ENCODE measurements at places on chromosomes 12 and 14.
A peak's percentile ranks its signal among the peaks of the same experiment; 100 is the strongest.

DNA sequence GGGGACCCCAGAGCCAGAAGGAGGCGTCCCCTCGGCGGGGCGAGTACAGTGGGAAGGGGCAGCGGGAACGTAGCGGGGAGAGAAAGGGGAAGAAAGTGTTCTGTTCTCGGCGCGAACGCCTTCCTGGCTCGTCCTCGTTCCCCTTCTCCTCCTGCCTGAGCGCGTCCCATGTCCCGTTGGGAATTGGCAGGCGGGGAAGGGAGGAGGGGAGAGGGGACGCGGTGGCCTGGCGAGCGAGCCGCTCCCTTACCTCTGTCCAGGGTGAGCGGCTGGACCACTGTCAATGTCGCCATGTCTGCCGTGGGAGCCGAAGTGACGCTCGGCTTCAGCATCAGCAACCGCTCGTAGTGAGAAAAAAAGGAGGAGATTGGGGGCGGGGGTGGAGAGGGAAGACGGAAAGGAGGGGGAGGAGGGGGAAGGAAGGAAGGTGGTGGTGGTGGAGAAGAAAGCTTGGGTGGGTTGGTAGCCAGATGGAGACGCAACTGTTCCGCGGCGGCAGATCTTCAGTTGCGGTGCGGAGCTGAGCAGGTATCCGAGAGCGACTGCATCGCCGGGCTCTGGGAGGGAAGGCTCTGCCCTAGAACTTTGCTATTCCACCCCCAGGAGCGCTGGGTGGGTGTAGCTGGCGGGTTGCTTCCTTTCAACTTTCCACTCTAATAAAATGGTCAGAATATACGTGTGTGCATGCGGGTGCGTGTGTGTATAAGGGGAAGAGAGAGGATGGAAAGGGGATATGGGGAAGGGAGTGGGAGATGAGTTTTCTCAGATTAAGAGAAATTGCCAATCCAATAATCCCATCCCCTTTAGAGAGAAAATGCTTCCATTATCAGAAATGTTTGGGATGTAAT, at the start of gene LIN7A:
Gene LIN7A (minus strand): TSS at position 544 of the 848 bp plus-strand sequence. CDS start 212 bp downstream, at position 332.
- no peak for DNase-seq

GRCh38 chr12:97680751-97681150, 218.1 kb downstream of the RMST start:
- no peak for DNase-seq

DNA sequence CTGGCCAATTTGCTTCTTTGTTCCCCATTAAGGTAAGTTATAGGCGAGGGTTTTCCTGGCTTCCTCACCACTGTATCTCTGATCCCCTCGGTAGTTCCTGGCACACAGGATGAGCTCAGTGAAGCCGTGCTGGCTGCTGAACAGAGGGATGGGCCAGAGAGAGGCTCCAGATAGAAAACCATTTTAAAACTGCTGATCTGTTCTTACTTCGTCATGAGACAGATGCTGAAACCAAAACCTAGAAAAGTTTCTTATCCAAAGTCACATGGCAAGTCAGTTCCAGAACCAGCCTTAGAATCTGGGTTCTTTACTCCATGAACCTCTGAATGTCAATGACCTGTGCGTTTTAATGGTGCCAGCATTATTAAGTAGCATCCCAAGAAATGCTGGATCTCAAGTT, 76.3 kb upstream of the RIN3 start:
- DNase-seq, result no peak

GRCh38 chr12:61011767-61012423, 1248.3 kb upstream of the USP15 start:
- DNase-seq, result no peak

DNA sequence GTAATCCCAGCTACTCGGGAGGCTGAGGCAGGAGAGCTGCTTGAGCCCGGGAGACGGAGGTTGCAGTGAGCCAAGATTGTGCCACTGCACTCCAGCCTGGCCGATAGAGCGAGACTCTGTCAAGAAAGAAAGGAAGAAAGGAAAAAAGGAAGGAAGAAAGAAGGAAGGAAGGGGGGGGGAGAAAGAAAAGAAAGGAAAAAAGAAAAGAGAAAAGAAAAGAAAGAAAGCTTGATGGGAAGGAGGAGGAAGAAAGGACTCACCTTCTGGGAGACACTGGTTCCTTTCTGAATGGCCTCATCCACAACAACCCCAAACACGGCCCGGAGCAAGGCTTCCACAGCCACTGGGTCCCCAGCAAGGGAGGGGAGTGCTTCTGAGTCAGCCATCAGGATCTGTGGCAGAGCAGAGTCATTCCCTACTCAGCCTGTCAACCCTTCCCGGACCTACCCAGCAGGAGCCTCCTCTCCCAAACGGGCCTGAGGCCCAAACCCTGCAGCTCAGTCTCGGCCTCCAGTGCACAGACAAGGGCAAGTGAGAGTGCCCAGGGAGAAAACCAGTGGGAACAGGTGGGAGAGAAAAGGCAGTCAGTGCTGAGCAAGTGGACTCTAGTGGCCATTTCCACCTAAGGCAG, 7.3 kb upstream of the ZNF740 start:
- no peak for DNase-seq

GRCh38 chr12:94026596-94026995, 121.8 kb upstream of the PLXNC1 start:
- no peak for DNase-seq

GRCh38 chr14:55441286-55441685, 870 bp upstream of the TBPL2 start:
- DNase-seq, result no peak

- DNase-seq, result no peak
Observed at GRCh38 chr14:36096090-36096489, 80.4 kb downstream of the PTCSC3 start.

- DNase-seq, result no peak
Observed at GRCh38 chr14:22634233-22634900, 9.8 kb downstream of the OR6J1 start.

DNA sequence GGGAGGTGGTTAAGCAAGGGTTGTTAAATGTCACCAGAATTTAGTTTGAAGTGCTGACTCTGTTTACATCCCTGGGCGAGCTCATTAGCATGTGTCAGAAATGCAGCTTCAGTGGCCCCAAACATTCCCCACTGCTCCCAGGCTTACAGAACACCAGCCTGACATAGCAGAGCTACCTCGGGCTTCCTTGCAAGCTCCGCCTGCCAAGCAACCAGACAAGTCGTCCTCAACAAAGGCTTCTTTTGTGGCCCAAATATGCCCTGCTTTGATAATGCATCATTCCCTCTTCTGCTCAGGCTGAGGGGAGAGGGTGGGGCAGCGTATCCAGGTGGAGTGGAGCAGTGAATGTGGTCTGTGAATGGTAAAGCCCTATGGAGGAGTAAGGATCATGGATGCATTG, 28.0 kb downstream of the ERH start:
- no peak for DNase-seq

DNA sequence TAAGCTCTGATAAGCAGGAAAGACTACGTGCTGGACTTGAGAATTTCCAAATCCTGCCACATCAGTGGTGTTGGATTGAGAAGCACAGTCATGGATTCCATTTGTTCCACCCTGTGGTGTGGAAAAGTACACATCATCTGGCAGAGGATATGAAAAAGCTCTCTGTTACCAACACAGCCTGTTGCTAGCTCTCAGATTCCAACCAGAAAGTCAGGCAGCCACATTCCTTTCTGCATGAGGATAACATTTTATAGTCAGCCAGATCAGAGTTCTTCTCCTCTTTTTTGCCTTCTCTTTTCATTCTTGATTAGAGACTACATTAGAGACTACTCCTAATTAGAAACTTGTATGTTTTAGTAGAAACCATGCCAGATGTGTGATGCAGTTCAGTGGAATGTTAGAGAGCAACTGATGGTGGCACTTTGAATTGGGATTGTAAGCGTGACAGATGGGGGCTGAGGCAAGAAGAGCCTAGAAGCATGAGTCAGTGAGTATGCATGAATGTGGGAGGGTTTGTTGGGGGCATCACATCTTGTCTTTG, 61.2 kb upstream of the STXBP6 start:
- no peak for DNase-seq

DNA sequence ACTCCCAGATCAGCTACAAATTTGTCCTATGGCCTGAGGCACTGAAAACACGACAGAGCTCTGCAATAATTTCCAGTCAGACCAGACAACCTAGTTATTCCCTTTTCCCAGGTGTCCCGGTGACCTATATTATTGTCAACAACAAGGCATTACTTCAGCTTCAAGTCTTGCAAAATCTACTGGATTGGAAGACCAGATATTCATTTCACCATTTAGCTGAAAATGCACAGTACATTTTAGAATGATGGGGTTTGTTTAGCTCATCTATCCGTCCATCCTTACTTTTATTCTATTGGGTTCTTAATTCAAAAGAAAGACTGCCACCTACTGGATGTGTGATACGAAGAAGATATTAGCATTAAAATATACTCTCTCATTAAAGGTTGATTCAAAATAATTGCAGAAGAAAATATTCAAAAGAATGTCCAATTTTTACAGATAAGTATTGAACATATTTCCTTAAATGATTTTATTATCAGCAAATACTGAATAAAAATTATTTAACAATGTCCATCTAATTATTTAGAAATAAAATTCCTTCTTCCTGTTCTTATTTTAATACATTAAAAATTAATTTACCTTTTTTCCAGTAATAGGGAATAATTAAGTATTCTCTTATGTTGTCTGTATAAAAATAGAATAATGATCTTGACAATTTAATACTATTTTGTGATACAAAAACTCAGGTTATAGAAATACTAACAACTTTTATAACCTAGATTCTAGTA, 244.9 kb upstream of the LRIG3 start:
- DNase-seq, result peak; percentile 72

DNA sequence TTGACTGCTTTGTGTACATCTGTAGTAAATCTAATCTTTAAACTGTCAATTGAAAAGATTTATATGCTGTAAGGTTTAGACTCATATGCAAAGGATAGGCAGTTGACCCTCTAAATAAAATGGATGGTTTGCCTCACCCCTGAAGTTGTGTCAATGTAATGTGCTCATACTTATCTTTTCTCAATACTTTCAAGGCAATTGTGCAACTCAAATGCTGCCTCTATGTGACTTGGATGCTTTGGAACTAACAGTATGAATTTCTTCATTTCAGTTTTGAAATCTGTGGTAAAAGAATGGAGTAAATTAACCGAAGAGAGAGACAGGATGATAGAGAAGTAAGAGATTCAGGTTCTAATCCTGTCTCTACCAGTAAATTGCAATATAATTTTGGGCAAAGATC, 9.7 kb downstream of the PDE6H start:
- no peak for DNase-seq

- no peak for DNase-seq
Observed at GRCh38 chr14:63283884-63284248, 34.9 kb downstream of the GPHB5 start.

GRCh38 chr12:61098031-61098580, 1162.1 kb upstream of the USP15 start:
- no peak for DNase-seq

DNA sequence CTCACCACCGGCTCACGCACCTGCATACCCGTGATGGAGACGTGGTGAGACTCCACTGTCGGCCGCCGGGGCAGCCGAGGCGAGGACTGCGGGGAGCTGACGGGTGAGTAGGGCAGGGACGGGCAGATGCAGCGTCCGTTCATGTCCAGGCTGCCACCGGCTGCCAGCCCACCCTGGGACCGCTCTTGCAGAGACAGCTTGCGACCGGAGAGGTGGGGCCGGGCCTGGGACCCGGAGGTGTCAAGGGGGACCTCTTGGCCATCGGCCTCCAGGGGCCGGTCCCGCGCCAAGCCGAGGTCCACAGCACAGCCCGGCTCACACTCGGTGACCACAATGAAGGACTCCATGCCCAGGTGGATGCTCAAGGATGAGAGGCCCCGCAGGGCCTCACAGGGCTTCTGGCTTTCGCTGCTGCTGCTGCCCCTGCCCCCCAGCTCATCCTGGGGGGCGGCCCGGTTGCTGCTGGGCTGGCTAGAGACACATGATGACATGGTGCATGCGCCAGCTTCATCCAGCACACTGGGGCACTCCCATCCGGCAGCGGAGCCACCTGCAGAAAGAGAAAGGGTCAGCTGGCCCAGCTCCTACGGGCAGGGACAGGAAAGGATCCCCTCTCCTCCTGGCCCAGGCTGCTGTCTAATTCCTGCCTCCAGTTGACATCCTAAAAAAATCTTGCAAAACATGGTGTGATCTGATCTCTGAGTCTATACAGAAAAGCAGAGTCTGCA, 22.3 kb downstream of the CAMKK2 start:
- DNase-seq, result no peak

DNA sequence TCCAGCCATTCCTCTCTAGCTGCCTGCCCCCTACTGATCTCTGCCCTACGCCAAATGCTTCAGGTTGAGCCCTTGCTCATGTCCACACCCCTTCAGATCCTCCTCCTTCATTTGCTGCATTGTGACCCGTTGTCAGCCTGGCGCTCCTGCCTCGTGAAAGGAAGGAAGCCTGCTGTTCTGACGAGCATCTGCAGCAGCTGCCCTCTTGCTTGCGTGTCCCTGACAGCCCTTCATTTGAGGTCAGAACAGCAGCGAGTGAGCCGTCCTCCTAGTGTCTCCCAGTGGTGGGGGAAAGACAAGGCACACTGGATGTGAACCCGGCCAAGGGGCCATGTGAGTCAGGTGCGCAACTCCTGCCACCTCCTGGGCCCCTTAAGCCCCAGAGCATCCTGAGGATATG, 3.0 kb upstream of the PIANP start:
- no peak for DNase-seq

DNA sequence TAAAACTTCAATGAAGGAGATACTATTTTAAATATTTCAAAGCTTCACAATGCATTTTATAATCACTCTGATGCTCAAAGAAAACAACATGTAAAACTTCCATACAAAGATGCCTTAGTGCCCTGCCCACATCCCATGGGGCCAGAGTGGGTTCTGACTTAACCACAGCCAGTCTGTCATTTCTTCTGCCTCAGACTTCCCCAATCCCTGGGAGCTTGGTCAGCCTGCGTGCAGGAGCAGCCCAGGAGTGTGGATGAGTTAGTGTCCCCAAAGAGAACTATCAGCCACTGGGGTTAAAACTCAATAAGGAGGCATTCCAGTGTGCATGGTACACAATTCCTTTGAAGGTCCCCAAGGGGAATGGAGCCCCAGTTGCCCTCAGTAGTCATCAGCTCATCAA, 100.3 kb downstream of the PTCSC3 start:
- no peak for DNase-seq

- no peak for DNase-seq
Observed at GRCh38 chr12:56839915-56840325, 76.8 kb downstream of the HSD17B6 start.

GRCh38 chr12:81588235-81589008, 170.7 kb downstream of the PPFIA2 start:
- peak; percentile 83 for DNase-seq

DNA sequence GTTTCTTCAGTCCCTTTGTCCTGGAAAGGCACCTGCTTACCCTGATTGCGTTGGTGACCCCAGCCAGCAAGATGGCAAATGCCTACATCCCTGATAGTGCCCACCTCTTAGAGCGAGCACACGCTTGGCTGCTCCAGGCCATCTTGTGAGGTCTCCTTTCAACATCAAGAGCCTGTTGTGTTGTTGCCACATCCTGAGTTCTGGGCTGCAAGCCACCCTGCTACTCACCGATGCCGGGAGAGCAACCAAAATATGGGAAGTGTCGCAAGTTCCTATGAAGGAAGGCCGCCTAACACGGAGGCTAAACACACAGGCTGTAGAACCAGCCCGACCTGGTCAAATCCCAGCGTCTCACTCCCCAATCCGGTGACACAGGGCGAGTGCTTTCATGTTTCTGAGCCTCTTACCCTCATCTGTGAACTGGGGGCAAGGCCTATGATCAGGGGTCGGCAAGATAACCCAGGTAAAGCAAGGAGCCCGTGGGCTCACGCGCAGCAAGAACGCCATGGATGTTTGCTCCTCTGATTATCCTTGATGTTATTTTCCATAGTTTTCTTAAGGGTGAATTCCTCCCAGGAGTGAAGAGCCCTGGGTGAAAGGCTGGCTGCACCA, 98.4 kb downstream of the LGMN start:
- DNase-seq, result peak; percentile 35

- DNase-seq, result no peak
Observed at GRCh38 chr14:104104076-104104901, 18.8 kb downstream of the ASPG start.

GRCh38 chr14:100028990-100029677, 36.1 kb upstream of the EVL start:
- no peak for DNase-seq

All from LNCaP clone FGC (cell line).